ENCODE measurements at places on chromosomes 3 and 15. TPM values are rescaled to one million over a fixed set of nuclear protein-coding genes. Genes with fewer than 3 reads are reported as not detected.

DNA sequence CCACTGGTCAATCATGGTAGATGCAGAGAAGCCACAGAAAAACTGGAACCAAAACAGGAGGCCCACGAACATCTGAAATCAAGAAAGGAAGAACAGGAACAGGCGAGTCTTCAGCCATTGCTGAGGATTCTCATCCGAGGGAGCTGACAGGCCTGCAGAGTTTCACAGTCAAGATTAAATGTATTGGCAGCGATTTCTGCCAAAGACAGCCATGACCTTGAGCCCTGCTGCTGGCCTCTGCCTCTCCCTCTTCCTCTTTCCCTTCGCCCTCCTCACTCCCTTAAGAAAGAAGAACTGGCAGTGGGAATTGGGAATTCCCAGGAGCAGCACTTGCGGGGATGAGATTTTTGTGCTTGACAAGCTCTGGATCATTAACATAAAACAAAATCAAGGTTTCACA, 179.7 kb downstream of the ATP10A start:
- no peak for DNase-seq

- DNase-seq, result no peak
Observed at GRCh38 chr15:42726114-42726513, 10.8 kb downstream of the CDAN1 start.

DNA sequence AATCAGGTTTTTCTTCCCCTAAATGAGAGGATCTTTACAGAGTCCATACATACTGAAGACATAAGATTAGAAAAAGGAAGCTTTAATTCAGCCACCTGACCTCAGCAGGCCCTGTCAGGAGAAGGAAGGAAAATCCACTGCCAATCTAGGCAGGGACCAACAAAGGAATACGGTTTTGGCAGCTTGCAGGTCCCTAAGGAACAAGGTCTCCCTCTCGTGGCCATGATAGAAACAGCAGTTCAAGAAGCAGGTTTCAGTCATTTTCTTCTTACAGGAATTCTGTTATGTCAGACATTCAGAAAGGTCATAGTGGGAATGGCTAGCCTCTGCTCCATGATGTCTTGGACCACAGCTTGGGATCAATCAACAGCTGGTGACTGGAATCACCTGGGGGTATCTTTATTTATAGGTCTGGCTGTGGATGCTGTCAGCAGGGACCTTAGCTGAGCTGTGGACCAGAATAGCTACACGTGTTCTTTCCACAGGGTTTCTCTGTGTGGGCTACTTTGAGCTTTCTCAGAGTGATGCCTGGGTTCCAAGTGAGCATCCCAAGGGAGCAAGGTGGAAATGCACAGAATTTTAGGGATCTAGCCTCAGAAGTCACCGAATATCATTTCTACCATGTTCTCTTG, 9.4 kb upstream of the CMSS1 start:
- peak; percentile 68 for DNase-seq

DNA sequence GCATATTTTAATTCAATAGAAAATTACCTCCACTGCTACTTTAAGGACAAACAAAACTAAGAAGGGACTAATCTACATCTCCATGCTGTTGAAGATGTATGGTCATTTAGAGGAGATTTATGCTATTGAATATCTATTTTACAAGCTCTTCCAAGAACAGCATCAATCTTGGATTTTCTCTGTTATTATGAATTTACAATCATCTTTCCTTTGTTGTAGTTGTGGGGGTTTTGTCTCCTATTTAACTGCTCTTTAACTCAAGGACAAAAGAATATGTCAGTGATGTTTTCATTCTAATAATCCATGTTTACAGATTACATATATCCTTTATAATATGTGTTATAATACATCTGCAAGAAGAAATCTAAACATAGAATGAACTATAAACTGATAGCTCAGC, 907.8 kb downstream of the ROBO2 start:
- DNase-seq, result no peak

- DNase-seq, result no peak
Observed at GRCh38 chr3:6518709-6519345, 342.1 kb upstream of the GRM7 start.

- peak; percentile 67 for DNase-seq
Observed at GRCh38 chr3:56869157-56869889, 67.6 kb upstream of the ARHGEF3 start.

DNA sequence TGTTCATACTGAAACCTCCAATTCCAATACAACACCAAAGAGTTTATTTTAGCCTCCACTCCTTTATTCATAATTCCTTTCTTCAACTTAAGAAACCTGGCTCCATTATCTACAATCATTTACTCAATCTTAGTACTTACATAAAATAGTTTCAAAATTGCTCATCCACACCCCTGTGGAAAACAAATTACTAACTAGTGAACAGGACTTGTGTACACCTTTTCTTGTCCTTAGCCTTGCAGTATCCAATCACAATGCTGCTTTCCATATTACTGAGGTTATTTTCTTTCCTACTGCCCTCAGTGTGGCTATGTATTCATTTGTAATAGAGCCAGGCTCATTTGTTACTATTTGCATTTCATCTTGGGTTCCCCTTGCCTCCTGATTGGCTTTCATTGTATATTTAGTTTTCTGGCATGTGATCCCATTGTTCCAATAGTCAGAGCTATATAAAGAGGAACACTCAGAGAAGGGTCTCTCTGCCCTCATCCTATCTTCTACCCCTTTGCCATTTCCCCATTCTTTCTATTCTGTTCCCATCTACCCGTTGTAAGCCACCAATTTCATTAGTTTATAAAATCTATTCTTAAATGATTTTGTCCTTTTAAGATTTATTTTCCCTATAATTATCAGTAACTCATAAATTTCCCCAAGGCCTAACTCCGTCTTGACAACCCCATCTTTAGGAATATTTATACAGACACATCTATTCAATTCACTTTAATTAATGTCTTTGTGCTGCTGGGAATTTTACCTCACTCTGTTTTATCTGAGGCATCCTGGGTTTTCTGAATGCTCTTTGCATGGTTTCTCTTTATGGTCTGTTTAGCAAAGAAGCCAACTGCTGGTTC, 67.9 kb upstream of the RBP1 start:
- no peak for DNase-seq

GRCh38 chr3:142618917-142619461, 22.8 kb downstream of the PLS1 start:
- DNase-seq, result peak; percentile 25

- DNase-seq, result no peak
Observed at GRCh38 chr3:109122690-109123089, 4.8 kb upstream of the MORC1 start.

DNA sequence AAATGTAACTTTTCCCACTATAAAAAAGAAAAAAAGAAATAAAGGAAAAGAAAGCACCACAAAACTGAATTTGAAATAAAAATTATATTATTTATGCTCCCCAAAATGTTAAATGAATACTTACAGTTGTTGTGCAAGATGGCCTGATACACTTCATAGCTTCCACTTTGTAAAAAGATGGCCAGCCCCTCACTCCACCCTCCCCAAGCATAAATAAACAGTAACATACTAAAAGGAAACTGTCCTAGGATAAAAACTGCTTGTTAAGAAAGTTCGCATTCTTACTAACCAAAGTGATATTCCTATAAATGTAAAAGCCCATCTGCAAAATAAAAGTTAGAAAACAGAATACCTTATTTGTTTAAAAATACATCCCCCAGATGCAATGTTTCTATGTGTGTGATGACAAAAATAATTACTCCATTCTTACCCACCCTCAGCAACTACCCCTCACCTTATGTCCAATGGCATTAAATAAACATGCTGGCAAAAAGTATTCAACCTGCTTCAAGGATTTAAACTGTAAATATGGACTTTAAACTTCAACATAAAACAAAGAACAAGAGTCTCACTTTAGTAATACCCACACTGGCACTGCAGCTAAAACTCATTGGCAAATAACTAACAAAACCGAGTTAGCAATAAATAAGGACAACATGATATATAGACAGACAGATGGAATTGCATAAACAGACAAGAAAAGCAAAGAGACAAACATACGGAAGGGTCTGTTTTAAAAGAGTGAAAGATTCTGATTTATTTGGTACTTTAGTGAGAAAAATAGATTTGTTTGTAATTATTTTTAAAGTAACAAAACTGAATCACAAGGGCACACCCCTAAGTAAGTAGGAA, 47.7 kb downstream of the ZBTB20 start:
- DNase-seq, result no peak

DNA sequence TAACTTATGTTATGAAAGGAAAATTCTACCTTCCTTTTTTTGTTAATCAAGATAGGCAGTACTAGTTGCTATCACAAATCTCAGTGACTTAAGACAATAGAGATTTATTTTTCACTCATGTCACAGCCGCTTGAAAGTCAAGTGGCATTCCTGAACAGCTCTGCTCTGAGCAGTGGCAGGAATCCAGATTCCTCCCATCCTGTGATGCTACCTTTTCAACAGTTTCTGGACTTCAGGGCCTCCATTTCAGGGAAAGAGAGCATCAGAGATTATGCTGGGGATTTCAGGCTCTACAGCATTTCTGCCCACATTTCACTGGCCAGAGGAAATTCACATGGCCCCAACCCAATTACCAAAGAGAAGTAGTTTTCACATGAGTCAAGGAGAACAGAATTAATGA, 83.4 kb downstream of the IL1RAP start:
- peak; percentile 47 for DNase-seq

- no peak for DNase-seq
Observed at GRCh38 chr15:90151989-90152645, 49.0 kb upstream of the SEMA4B start.

DNA sequence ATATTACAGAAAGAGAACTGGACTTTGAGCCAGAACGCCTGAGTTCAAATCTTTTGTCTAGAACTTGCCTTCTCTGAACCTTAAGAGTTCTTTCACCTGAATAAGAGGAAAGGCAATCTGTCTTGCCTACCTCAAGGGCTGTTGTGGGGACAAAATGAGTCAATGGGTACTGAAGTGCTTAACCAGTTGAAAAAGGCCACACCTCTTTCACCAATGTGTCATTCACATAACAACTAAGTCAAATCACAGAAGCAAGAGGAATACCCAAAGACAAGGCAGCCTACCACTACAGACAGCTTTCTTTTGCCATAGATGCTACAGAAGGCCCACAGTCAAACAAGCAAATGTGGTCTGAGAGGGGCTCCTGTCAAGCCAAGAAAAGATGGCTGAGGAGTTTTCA, 39.7 kb downstream of the NBEAL2 start:
- DNase-seq, result no peak

GRCh38 chr3:182138393-182138792, 426.7 kb downstream of the SOX2 start:
- no peak for DNase-seq

DNA sequence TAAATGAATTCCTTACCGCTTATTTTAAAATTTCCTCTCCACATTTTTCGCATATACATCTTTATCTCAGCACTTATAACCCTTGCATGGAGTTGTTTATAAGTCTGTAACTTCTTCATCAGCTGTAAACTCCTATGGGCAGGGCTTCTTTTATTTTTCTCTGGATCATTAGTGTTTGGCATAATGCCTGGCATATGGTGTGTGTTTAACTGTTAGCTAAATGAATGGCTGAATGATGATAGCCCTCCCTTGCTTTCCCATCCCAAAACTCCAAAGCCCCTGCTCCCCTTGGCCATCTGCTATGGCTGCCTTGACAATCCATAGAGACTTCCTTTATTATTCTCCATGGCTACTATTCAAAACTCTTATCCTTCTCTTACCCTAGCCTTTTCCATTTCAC, 48.1 kb upstream of the SEMA6D start:
- no peak for DNase-seq

- no peak for DNase-seq
Observed at GRCh38 chr15:64149893-64150578, 1.5 kb upstream of the SNX22 start.

GRCh38 chr3:140420621-140421357, 257.1 kb upstream of the TRIM42 start:
- peak; percentile 81 for DNase-seq

- peak; percentile 45 for DNase-seq
Observed at GRCh38 chr3:136818769-136819391, at the start of gene SLC35G2. Gene SLC35G2, plus strand, starts transcription at chr3:136819126. Its CDS starts 35,335 bp downstream, at chr3:136854461.

SLC51A gene
- total RNA-seq, result not detected

SCAANT1 gene
- not detected for total RNA-seq

MED12L gene
- 5.0 TPM for total RNA-seq

CPLX3 gene
- not detected for total RNA-seq

FOXB1 gene
- total RNA-seq, result 1.3 TPM

RAB6B gene
- total RNA-seq, result 60.5 TPM

RPP25 gene
- 4.7 TPM for total RNA-seq

GOLGA8A gene
- 62.8 TPM for total RNA-seq

MESP2 gene
- not detected for total RNA-seq

ISY1 gene
- total RNA-seq, result 26.6 TPM

LRRC49 gene
- total RNA-seq, result 4.7 TPM

KCNMB3 gene
- total RNA-seq, result 1.7 TPM

EPHA6 gene
- total RNA-seq, result 0.99 TPM

VILL gene
- 1.5 TPM for total RNA-seq
